Activated CD4-positive, alpha-beta T cell treated with anti-CD3 and anti-CD28 coated beads, Interleukin-2, Interleukin-4, amounts not matched to agents 100 ng/mL and 50 ng/mL, durations not matched to agents 16 hours and 8 hours (primary cell): ENCODE measurements at places on chromosomes 1 and 21.
A peak's percentile ranks its signal among the peaks of the same experiment; 100 is the strongest.

DNA sequence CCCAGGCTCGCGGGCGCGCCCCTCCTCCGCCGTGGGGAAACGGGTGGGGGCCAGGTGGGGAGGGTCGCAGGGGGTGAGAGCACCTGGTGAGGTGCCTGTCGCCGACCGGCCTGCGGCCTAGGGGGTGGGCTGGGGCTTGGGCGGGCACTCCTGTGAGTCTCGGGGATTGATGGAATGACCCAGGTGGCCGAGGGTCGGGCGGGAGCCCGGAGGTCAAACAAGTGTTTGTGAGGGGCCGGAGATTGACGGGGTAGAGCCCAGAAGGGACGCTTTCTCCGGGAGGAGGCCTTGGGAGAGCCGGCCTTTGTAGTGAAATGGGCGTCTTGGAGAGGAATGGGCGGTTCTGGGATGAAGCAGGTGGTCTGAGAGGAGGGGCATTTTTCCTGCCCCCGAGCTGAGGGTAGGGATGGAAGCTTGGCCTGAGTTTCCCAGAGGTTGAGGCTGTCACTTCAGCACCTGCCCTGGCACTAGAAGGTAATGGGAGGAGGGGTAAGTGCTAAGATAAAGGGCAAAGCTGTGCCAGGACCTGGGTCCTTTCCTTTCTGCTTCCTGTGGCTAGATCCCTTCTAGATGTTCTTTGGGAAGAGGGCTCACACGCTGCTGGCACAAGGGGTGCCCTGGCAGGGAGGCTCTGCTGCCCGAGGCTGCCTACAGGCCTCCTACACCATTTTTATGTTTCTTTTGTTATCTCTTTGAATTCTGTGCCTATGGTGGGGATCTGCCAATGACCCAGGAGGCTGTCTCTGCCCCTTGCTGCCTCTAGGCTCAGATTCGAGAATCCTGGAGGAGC is 56.1 kb downstream of the NDUFS5 start:
- no peak for DNase-seq

DNA sequence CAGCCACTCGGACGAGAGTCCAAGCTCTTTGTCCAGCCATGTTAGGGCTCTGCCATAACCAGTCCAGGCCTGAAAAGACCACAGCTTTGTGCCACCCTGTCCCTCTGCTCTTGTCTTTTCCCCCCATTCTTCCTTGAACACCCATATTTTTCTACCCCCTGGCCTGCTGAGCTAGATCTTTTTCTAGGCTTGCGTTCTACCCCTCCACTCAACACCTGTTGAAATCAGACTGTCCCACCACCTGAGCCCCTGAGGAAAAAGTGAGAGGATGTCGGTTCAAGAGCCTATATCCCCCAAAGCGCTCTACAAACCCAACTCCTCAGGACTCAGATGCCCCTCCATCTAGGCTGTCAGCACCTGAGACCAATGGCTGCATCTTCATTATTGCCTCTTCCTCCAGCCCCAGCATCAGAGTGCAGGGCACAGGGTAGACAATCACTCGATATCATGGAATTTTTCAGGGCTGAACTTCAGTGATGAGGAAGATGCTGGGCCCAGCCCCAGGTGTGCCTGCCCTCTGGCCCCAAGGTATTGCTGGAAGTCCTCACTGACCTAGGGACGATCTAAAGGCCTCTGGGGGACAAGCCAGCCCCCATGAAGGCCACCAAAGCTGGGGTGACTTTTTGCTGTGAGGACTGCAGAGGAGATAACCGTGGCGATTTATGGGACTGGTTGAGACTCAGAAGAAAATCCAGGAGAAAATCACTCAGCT is 75.3 kb downstream of the CD247 start:
- DNase-seq = no peak

DNA sequence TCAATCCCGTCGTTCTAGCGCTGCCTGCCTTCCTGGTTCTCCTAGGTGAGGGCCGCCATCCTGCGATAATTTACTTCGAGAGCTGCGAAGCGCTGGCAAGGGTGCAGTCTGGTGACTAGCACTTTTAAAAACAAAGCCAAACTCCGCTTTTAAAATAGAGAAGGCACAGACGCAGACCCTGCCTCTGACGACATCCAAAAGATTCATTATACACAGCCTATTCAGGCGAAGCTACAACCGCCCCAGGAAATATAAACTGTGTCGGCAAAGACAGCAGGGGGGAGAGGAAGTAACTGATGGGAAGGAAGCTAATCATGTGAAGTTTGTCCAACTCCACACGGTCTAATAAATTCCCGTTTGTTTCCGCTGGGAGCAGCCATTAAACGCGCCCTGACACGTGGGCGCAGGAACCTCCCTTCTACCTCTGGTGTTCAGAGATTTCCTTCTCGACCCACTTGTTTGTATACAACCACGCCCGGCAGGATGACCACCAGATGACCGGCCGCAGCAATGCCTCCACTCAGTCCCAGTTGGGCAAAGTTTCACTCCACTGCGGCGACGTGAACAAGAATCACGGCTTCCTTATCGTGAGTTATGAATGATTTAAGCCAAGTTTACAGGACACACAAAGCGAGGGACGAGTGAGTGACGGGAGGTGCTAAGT is 1.3 kb downstream of the GNG12 start:
- no peak for DNase-seq

- no peak for DNase-seq
Measured at GRCh38 chr1:85283475-85284199, 7.2 kb upstream of the BCL10 start.

GRCh38 chr1:203351037-203351625 is at the start of gene FMOD:
FMOD (minus strand) TSS chr1:203351122; CDS start chr1:203348270, 2,852 bp downstream.
- DNase-seq = no peak

DNA sequence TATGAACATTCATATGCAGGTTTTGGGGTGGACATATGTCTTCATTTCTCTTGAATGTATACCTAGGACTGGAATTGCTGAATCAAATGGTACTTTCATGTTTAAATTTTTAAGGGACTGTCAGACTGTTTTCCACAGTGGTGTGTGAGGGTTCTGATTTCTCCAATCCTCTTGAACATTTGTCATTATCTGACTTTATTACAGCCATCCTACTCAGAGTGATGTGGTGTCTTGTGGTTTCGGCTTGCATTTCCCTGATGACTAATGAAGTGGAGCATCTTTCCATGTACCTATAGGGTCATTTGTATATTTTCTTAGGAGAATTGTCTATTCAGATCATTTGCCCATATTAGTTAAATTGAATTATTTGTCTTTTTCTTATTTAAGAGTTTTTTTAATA is 35.4 kb upstream of the ZNF281 start:
- peak; percentile 73 for DNase-seq

GRCh38 chr1:92923664-92924063 is 37.6 kb downstream of the DIPK1A start:
- no peak for DNase-seq

DNA sequence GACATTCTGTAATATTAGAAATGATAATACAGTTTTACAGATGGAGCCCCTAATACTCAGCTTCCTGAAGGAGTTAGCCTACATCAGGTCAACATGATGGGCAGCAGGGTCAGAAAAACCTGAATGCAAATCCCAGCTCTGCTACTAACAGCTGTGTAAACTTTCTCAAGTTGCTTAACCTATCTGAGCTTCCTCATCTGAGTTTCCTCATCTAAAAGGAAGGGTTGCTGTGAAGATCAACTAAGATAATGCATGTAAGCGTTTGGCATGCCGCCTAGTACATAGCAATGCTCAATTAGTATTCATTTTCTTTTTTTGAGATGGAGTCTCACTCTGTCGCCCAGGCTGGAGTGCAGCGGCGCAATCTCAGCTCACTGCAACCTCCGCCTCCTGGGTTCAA is 18.4 kb upstream of the DESI2 start:
- DNase-seq = no peak

GRCh38 chr1:166261511-166261910 is 94.7 kb upstream of the FAM78B start:
- no peak for DNase-seq
